ENCODE measurements at places on chromosomes 3 and 15.
A peak's percentile ranks its signal among the peaks of the same experiment; 100 is the strongest.

- DNase-seq, result no peak
Measured at GRCh38 chr3:108713009-108713516, 44.1 kb downstream of the RETNLB start.

DNA sequence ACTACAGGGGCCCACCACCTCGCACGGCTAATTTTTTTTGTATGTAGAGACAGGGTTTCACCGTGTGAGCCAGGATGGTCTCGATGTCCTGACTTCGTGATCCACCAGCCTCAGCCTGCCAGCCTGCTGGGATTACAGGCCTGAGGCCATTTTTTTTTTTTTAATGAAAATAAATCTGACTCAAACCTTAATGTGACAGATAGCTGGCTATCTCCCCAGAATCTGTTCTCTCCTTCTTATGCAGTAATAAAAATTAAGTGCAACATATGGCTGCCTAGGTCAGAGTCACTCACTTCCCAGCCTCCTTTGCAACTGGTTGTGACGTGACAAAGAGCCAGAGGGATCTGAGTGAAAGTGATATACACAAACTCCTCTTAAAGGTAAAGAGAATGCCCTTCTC lies 53.0 kb downstream of the ZNF148 start:
- no peak for DNase-seq

- peak; percentile 18 for DNase-seq
Measured at GRCh38 chr3:23762759-23763477, 42.8 kb upstream of the UBE2E1 start.

DNA sequence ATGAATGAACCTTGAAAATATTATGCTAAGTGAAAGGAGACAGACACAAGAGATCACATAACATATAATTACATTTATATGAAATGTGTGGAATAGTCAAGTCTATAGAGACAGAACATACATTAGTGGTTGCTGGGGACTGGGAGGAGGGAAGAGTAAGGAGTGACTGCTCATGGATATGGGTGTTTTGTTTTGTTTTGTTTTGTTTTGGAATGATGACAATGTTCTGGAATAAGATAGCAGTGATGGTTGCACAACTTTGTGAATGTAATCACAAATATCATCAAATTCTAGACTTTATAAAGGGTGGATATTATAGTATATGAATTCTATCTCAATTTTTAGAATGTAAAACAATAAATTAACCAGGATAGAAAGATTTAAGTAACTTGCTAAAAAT lies 57.4 kb upstream of the PHLDB2 start:
- DNase-seq, result peak; percentile 42

GRCh38 chr3:178526291-178526690 lies 9.9 kb upstream of the KCNMB2 start:
- DNase-seq, result no peak

- no peak for DNase-seq
Measured at GRCh38 chr3:105140899-105141367, 225.8 kb upstream of the ALCAM start.

DNA sequence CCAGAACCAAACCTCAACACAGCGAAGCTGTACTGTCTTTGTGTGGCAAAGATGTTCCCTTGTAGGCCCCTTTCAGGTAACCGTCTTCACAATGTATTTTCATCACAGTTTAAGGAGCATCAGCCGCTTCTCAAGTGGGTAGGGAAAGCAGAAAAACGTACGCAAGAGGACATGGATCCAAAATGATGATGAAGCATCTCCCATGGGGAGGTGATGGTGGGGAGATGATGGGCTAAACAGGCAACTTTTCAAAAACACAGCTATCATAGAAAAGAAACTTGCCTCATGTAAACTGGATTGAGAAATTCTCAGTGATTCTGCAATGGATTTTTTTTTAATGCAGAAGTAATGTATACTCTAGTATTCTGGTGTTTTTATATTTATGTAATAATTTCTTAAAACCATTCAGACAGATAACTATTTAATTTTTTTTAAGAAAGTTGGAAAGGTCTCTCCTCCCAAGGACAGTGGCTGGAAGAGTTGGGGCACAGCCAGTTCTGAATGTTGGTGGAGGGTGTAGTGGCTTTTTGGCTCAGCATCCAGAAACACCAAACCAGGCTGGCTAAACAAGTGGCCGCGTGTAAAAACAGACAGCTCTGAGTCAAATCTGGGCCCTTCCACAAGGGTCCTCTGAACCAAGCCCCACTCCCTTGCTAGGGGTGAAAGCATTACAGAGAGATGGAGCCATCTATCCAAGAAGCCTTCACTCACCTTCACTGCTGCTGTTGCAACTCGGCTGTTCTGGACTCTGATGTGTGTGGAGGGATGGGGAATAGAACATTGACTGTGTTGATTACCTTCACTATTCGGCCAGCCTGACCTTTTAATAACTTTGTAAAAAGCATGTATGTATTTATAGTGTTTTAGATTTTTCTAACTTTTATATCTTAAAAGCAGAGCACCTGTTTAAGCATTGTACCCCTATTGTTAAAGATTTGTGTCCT lies 60.0 kb downstream of the AAGAB start:
- DNase-seq, result no peak

- DNase-seq, result no peak
Measured at GRCh38 chr3:70028361-70028760, 28.8 kb downstream of the SAMMSON start.

- peak; percentile 28 for DNase-seq
Measured at GRCh38 chr15:56587686-56588085, 122.7 kb upstream of the MNS1 start.

GRCh38 chr3:158713094-158713499 lies 19.2 kb downstream of the RARRES1 start:
- peak; percentile 71 for DNase-seq

- no peak for DNase-seq
Measured at GRCh38 chr3:32186876-32187275, 51.6 kb upstream of the CMTM8 start.

DNA sequence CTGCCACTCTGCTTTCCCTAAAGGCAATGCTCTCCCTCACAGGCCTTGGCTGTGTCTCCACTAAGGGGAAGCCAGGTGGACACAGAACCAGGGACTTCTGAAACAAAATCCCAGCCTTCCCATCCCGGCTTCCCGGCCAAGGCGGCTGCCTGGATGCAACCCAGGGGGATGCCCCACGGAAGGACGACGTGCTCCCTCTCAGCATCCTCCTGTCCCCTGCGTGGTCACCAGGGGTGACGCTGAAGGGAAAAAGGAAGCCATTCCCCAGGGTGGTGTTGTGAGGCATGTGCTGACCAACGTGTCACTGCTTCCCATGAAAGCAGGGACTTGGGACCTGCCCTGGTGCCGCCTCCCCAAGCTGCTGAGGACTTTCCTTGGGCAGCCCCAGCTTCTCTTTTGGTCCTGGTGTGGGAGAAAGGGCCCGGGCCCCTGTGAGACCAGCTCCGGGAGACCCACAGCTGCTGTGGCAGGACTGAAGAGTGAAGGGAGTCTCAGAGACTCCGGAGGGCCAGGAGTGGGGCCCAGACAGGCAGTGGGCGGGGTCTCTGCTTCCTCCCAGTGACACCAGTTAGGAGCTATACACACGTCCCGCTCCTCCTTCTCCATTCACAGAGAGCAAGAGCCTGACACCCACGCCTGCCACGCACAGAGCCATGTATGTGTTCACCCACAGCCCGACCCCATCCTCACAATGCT lies 139.2 kb downstream of the NUP210 start:
- peak; percentile 5 for DNase-seq

DNA sequence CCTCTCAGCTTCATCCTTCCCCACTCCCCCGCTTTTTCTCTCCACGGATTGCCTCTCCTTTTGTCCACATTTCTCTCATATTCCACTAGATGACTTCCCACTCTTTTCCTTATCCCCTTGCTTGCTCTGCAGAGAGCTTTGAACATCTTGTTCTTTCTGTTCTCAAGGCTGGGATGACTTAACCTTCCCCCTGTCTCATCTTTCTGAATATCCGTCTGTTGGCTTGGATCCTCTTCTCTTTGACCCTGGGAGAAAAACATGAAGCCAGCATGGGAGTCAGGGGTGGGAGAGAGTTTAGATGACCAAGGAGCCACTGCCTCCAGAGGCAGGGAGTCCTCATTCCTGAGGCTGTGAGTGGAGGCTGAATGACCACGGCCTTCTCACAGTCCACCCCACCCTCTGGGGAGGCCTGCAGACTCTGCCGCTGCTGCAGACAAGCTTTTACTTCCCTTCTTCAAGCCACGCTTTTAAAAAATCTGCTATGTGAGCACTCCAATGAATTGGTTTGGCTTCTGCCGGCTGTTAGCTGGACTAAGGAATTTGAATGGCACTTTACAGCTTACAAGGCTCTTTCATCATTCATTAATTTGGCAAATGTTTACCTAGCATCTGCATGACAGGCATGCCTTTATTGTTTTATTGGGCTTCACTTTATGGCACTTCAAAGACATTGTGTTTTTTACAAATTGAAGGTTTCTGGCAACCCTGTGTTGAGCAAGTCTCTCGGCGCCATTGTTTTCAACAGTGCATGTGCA lies 111.6 kb upstream of the SLC6A6 start:
- DNase-seq, result peak; percentile 30

- DNase-seq, result no peak
Measured at GRCh38 chr3:189849262-189849661, 218.1 kb downstream of the TP63 start.

GRCh38 chr3:56135941-56136340 lies 332.3 kb downstream of the ERC2 start:
- no peak for DNase-seq

DNA sequence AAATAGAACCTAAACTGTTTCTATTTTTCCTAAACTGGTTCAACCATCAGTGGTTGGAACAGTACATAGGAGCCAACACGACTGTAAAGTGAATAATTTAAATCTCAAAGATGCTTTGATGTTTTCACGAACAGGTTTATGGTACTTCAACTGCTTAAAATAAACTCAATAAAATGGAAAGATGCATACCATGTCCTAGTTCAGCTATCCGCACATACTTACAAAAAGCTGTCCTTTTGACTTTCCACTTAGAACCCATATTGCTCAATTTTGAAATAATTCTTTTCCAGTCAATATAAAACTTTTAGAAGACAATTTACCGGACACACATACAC lies 902 bp downstream of the CMTM6 start:
- no peak for DNase-seq

- DNase-seq, result peak; percentile 27
Measured at GRCh38 chr15:78055919-78056713, 21.4 kb downstream of the TBC1D2B start.

DNA sequence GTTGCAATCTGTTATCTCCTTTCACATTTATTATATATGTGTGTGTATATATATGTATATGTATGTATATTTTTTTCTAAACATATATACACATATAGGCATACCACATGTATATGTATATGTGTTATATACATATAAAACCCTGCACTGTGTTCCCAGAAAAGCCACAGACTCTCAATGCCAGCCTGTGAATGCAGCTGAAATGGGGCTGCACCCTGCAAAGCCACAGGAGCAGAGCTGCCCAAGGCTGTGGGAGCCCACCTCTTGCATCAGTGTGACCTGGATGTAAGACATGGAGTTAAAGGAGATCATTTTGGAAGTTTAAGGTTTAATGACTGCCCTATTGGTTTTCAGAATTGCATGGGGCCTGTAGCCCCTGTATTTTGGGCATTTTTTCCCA lies 762.3 kb upstream of the ARPP21 start:
- no peak for DNase-seq

- DNase-seq, result no peak
Measured at GRCh38 chr15:87841426-87841998, 415.0 kb downstream of the NTRK3 start.

GRCh38 chr3:79286882-79287281 lies 480.9 kb downstream of the ROBO1 start:
- DNase-seq, result no peak

- DNase-seq, result no peak
Measured at GRCh38 chr15:29135702-29136646, 133.6 kb downstream of the NSMCE3 start.

- DNase-seq, result no peak
Measured at GRCh38 chr3:189779166-189779565, 148.0 kb downstream of the TP63 start.

DNA sequence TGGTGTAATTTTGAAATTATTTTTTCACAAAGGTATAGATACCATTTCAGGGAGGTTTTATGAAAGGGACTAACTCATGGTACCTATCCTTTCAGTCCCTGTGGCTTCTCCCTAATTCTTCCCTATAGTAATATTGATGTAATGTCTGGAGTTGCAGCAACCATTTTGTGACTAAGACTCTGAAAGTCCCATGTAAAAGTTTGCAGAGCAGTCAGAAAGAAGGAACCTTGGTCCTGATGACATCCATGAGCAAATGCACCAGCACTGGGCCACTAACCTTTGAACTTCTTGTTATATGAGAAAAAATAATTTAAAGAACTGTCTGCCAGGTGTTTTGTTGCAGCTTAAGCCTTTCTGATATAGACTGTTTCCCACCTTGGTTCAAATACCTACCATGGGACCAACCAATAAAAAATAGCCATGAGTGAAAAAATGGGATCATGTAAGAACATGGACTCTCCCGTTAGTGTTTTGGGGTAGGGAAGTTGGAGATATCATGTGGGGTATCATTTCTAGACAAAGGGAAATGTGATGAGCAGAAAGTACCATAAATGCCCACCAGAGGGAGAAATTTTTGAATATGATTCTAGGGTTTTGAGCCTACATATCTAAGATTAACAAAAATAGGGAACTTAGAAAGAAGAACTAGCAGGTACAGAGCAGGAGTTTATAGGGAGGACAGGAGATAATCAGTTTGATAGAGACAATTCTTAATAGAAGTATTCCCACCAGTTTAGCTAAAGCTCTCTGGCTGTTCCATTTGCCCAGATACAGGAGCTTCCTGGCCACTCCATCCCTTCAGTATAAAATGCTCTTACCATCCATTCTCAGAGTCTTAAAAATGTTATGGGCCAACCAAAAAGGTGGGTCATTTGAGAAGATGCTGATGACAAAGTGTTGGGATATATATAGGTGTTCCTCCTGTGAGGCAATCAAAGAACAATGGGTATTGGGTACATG lies 3.4 kb upstream of the CPOX start:
- peak; percentile 49 for DNase-seq

DNA sequence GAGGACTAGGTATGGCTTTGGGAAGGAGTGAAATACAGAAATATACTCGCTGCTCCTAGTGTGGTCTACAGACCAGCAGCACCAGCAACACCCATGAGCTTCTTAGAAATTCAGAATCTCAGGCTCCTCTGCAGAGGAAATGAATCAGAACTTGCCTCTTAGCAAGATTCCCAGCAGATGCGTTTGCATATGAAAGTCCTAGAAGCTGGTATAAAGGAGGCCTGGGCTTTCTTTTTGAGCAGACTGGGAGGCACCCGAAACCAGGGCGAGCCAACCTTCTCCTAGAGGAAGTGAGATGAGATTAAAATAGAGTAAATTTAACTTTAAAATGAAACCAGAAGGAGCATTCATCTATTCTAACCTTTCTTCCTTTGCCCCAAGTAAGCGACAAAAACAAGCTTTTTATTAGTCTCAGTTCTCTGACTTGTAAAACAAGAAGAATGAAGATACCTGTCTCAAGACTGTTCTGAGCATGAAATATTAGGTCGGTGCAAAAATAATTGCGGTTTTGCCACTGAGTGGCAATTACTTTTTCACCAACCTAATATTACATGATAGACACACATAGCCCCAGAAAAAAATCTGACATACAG lies 140.0 kb downstream of the PDZRN3 start:
- DNase-seq, result no peak

DNA sequence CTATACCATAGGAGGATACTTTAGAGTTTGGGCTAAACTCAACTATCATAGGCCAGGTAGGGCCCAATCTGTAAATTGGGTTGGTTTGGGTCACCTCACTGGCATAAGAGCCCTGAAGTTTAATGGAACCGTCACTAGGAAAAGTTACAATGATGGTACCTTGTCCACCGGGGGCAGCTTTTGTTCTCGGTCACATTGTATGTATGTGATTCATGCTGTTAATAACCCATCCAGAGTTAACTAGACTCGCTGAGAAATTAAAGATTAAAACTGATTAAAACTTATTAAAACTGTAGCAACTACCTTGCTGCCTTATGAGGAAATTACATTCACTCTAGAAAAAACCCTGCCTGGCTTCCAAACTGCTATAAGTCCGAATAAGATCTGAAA lies 145.0 kb upstream of the TMCO5A start:
- no peak for DNase-seq
